ENCODE measurements at places on chromosomes 2 and 18. TPM values are rescaled to one million over a fixed set of nuclear protein-coding genes. Genes with fewer than 3 reads are reported as not detected.

SFTPB gene
- 72.6 TPM for total RNA-seq

- no peak for DNase-seq
Observed at GRCh38 chr2:33632831-33633230, 33.7 kb upstream of the FAM98A start.

DNA sequence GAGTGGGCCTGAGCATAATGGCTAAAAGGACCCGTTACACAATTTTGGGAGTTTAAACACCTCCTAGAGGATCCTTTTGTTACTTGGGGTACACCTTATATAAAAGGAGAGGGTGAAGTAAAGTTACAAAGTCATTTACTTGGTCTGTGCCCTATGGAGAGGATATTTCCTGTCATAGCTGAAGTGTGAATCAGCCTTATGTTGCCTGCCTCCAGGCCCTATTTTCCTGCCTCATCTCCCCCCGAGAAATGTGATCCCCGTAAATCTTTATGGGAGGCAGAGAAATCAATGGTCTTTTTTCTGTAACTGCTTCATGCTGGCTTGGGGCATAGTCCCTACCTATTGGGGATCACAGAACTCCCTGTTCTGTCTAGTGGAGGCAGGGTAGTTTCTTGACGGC lies 906.6 kb downstream of the DSC3 start:
- DNase-seq = no peak

GAD1 gene
- total RNA-seq = 0.33 TPM

CENPA gene
- not detected for total RNA-seq

METTL5 gene
- 51.1 TPM for total RNA-seq

DNA sequence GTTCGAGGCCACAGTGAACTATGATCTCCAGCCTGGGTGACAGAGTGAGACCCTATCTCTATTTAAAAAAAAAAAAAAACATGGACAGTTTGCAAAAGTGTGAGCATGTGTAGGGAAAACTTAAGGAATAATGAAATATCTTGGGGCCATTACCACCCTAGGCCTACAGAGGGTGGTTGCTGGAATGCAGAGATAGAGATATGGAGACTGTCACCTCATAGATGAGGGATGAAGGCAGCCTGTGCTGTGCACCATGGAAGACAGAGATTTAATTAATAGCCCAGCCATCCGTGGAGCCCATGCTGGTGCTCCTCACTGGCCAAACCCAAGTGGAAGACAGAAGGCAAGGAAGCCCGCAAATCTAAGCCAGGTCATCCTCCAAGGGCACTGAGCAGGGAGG lies 16.6 kb upstream of the CEP68 start:
- DNase-seq = no peak

GRCh38 chr18:53324353-53324752 lies 900.1 kb downstream of the MBD2 start:
- DNase-seq = no peak
